Stomach (tissue), 19 donors: ENCODE measurements at places on chromosomes 5 and 9.

DNA sequence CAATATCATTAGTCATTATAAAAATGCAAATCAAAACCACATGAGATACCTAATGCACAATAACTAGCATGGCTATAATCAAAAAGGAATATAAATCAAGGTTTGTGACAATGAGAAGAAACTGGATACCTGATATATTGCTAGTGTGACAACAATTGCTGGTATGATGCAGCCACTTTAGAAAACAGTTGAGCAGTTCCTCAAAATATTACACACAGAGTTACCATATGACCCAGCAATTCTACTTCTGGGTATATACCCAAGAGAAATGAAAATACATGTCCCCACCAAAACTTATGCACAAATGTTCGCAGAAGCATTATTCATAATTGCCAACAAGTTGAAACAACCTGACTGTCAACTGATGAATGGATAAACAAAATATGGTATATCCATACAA, 339.7 kb upstream of the POU5F2 start:
- DNase-seq = no peak

- DNase-seq = peak; percentile 33
These were observed 158.6 kb upstream of the SHB start for GRCh38 chr9:38227656-38228055.

DNA sequence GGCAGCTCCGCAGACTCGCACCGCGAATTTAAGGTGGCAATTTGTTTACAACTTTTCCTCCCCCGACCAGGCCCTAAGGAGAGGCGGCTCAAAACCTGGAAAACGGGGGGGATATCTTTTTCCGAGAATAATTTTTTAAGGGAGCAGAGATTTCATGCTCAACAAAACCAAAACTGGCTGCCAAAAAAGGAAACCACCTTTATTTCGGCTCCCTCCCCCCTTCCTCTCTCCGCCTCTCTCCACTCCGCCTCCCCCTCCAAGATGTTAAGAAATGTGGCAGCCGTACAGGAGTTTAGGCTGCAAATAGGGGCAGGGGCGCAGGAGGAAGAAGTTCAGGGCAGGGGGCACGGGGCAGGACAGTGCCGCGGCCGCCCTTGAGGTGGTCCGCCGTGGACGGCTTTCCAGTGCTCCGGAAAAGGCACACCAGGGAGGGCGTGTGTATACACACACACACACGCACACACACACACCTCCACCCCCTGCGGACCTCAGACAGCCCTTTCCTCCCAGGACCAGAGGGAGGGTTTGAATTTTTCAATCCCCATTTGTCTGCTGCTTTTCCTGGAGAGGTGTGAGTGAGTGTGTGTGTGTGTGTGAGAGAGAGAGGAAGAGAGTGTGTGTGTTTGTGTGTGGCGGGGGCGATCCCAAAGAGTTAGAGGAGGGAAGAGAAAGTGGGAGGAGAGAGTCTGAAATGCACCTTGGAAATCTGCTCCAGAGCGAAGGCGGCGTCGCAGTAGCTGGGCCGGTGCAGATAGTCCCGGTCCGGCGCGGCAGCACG, 9.1 kb downstream of the PTCH1 start:
- peak; percentile 47 for DNase-seq

GRCh38 chr5:107968998-107969397, 298.3 kb upstream of the EFNA5 start:
- DNase-seq = no peak

GRCh38 chr5:117072439-117072838, 497.8 kb upstream of the SEMA6A start:
- no peak for DNase-seq
